Immature natural killer cell (primary cell): ENCODE measurements at places on chromosomes 5 and 9.

- no peak for DNase-seq
These were observed 33.5 kb upstream of the LRRC14B start for GRCh38 chr5:157801-158200.

DNA sequence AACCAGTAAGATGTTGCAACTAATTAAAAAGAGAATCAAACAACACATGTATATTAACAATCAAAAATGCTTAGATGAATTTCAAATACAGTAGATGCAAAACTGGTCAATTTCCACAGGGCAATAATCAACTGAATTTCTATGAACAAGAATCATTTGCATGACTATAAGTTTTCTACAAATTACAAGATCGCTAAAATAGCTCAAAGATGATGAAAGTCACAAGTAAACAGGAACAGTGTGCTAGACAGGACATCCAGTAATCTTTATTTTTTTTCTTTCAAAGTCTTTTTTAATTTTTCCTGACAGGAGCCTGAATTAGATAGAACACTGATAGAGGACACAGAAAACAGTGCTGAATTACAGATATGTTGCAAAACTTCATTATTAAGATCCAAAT, 608.2 kb upstream of the DAB2 start:
- no peak for DNase-seq

- no peak for DNase-seq
These were observed 1045.8 kb upstream of the DMAC1 start for GRCh38 chr9:8845376-8845775.

DNA sequence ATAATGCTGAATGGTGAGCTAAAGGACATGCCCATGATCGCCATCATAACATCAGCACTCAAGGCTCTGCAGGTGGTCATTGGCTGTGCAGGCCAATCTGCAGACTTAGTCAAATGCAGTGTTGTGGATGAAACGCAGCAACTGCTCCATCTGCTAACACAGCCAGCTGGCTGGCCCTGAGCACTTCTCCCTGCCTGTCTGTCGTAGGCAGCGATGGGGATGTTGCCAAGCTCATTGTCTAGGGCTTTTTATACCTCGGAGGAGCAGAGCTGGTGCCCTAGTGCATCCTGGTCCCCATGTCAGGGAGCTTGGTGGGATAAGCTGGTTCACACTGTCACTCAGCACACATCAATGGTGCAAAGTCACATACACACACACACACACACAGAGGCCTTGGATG, 189.4 kb downstream of the TENT4A start:
- no peak for DNase-seq

DNA sequence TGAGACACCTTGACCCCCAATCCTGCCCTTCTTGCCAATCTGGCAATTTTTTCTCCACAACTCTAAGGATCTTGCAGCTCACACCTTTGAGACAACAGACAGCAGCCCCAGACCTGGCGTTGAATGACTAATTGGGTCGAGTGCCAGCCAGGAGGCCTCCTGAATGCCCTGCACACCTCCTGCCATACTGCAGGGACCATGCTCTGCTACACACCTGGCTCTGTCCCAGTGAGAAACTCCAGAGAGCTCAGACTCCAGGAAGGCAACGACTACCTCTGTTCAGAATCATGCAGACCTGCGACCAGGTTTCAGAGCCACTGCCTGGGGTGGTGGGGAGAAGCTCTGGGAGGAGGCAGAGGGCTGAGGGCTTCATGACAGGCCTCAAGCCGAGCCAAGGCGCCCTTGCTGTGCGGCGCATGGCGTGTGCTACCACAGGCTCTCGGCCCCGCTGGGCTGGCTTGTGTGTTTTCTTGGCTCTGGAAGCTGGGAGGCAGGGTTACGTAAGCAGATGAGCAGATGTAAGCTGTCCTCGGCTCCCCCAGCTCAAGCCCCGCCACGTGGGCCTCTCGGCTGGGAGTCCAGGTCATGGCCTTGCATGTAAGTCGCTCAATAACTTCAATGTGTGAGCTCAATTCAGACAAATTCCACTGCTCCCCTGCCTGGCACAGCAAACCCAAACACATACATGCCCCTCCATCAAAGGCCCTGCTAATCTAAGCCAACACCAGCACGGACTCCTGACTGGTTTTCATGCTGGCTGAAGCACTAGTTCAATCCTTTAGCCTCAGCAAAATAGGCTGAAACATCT, 27.5 kb downstream of the B4GALT1 start:
- DNase-seq, result no peak

- DNase-seq, result no peak
These were observed 24.6 kb upstream of the MED10 start for GRCh38 chr5:6402939-6403338.

DNA sequence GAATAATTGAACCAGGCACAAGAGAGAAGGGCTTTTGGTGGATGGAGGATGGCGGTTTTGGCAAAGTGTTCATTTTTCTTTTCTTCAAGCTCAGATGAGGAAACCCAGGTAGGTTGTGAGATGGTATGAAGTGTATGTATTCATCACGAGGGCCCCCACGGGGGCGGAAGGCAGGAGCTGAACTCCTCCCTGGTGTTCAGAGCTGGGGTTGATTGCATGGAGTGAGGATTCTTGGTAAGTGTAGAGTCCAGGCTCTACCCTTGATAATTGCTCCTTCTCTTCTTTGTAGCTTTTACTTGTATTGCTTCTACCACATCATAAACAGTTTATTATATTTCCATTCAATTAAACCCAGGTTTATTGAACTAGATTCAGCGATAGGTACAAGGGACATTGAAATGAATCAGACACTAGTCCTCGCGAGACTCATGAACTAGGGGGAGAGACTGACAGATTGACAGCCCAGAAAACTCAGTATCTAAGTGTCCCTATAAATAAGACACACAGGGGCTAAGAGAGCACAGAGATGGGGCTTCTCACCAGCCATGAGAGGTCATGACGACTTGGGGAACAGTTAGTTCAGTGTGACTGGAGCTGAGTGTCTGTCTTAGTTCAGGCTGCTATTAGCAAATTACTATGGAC, 116.7 kb upstream of the KLF4 start:
- no peak for DNase-seq

- no peak for DNase-seq
These were observed 560.7 kb upstream of the TRPC7 start for GRCh38 chr5:136926073-136926472.
